ENCODE measurements at places on chromosomes 12 and 14.

DNA sequence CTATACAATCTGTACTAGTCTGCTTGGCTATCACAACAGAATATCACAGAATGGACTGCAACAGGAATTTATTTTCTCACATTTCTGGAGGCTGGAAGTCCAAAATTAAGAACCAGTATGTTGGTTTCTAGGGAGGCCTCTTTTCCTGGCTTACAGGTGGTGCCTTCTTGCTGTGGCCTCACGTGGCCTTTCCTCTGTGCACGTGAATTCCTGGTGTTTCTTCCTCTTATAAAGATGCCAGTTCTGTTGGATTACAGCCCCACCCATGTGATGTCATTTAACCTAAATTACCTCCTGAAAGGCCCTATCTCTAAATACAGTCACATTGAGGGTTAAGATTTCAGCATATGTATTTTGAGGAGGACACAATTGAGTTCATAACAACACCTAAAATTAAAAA lies 32.1 kb upstream of the C2CD5 start:
- no peak for DNase-seq

DNA sequence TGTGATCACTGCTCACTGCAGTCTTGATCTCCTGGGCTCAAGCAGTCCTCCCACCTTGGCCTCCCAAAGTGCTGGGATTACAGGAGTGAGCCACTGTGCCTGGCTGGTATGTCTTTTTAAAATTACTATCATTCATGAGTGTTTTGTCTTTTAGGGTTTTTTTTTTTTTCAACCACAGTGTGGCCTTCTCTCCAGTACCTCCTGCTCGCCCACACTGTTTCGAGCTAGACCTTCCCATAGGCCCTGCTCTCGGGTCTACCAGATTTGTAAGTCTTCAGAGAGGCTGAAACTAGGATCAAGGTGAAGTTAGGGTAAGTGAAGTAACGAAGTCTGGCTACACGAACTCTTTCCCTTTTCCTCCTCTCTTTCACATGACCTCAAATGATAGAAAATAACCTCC lies 1.5 kb downstream of the BIN2 start:
- DNase-seq, result no peak

GRCh38 chr14:100192250-100192671 lies 32.8 kb upstream of the DEGS2 start:
- DNase-seq, result no peak

- no peak for DNase-seq
Observed at GRCh38 chr12:75315518-75315917, 14.6 kb downstream of the CAPS2 start.

DNA sequence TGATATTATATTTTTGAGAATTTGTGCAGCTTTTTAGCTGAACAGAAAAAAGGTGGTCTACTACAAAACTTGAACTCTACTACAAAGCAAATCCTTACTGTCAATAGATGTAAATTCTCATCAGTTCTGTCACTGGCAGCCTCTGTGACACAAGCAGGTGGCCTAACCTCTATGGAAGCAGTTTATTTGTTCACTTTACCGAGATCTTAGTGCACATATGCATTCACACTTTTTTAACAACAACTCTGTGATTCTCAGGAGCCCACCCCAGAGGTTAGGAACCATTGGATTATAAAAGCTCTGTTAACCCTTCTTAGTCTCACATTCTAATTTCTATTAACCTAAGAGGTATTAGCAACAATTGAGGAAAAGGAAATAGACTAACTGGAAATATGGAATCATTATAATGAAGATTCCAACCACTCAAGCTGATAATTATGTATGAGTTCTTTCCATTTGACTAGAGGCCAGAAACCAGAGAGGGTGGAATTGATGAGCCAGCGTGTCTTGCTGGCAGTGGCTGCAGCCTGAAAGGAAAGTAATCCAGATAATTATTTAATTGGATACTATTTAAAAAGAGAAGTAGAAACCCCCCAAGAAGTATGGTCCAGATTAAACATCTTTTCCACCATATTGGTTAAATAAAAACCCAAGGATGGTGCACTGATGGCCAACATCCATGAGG lies 451.1 kb downstream of the TMEM117 start:
- no peak for DNase-seq

GRCh38 chr14:67630938-67631337 lies 11.2 kb downstream of the ARG2 start:
- DNase-seq, result no peak

- no peak for DNase-seq
Observed at GRCh38 chr12:95763809-95764253, 26.7 kb downstream of the NTN4 start.

DNA sequence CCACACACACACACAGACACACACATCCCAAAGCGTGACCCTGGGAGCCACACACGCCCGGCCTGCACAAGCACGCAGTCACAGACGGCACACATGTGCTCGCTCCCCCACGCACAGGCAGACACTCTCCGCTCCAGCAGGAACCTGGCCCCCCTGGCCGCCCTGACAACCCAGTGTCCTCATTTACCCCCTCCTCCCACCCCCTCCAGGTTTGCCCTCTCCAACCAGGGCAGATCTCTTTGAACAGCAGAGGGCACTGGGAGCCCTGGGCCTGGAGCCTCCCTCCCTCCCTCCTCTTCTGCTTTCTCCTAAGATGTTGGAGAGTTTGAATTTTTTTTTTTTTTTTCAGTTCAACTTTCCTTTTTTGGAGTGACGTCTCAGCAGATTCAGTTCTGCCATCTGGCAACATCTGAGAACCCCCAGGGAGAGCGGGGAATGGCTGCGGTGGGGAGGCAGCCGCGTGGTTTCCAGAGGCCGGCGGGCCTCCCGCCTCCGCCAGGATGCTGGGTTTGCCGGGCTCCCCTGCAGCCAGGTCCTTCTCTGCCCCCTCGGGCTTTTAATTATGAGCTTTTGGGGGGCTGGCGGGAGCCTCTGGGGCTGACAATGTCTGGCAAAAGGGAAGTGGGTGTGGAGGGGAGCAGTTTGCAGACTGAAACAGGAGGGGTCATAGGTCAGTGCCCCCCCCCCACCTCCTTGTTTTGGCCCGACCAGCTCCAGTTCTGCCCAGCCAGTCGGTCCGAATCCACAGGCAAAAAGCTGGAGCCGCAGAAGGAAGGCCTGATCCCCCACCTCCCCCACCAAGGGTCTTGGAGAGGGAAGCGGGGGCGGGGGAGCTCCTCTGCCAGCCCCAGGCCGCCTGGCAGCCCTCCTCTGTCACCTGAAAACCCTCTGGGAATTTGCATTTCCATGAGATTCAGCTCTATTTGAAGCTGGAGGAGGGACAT lies 1.3 kb upstream of the NCOR2 start:
- peak; percentile 53 for DNase-seq

DNA sequence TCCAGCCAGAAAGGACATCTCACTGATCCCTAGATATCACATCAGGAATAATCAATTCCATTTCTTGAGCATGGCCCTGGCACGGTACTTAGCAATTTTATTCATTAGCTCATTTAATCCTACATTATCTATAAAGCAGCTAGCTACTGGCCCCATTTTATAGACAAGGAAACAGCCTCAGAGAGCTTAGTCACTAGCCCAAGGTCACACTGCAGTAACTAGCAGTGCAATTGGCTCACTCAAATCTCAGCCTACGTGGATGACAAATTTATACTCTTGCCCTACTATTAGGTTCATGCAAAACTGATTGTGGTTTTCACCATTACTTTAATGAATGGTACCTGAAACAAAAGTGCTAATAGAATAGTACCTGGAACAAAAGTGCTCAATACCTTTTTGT lies 41.7 kb downstream of the NUAK1 start:
- no peak for DNase-seq

- DNase-seq, result no peak
Observed at GRCh38 chr14:100271247-100271939, 32.4 kb downstream of the YY1 start.

GRCh38 chr14:77838831-77839511 lies 39.1 kb downstream of the ADCK1 start:
- peak; percentile 60 for DNase-seq

DNA sequence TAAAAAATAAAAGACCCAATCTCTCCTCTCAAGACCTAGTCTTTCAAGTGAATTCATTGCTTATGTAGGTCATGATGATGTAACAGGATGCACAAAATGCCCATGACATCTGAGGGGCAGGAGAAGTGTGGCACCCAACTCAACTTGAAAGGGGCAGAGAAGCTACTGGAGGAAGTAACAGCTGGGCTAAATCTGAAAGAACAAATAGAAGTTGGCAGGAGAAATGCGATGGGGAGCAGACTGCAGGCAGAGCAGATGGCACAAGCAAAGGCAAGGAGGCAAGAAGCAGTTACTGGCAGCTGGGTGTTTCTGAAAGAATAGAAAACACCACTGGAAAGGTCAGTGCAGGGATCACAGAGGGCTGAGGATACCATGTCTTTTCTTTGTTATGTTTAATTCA lies 14.6 kb downstream of the SLC38A4 start:
- no peak for DNase-seq

DNA sequence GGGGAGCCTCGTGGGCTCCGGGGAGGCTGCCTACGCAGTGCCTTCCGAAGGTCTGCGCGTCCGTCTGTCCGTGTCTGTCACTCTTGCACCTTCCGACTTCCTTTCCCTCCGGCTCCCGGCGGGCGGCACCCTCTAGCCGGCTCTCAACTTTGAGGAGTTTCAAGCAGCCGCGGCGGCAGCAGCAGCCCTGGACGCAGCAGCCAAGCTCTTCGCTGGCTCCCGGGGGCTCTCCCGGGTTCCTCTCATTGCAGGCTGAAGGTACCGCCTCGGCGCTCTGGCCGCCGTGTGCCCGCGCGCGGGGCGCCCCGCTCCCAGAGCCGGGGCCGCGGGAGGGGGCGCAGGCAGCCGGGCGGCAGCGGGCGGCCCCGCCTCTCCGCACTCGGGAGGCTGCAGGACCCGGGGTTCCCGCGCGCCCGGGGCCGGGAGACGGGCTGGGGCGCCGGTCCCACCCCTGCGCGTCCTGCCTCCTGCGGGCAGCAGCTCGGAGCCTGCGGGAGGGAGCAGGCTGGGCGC lies at the start of the genes AMIGO2 and PCED1B:
Gene AMIGO2 (minus strand): TSS at position 492 of the 513 bp plus-strand sequence. CDS start 957 bp downstream, outside the sequence.
Gene PCED1B (plus strand): TSS at position 154 of the 513 bp plus-strand sequence. CDS start 155,443 bp downstream, outside the sequence.
- DNase-seq, result peak; percentile 70

- DNase-seq, result no peak
Observed at GRCh38 chr12:39816671-39817185, 197.1 kb upstream of the ABCD2 start.

GRCh38 chr12:44019118-44019517 lies 183.2 kb downstream of the TMEM117 start:
- no peak for DNase-seq

Data from C1 segment of cervical spinal cord (tissue), 14 donors.